ENCODE measurements at places on chromosomes 5 and 9.

DNA sequence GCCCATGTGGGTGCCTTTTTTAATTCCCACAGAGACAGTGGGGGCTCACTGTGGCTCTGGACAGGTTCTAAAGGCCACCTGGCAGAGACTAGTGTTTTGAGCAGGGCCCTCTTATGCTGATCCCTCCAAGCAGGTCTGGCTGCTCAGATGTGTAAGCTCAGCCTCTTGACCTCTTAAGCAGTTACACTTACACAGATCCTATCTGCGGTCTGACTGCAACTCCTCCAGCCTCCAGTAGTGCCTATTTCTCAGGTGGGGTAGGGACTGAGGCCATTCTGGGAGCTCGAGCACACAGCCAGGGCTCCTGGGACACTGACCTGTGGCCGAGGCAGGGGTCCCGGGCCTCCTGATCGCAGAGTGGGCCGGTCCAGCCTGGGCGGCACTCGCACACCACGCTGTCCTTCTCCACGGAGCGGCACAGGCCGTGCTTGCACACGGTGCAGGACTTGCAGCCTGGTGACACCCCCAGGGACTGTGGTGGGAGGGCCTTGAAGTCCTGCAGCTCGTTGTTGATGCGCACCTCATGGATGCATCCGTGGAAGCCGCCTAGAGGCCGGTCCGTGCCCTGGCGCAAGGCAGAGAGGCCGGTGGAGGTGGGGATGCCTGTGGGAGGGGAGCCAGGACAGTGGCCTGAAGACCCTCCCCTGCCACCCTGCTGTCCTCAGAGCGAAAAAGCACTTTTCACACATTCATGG lies 91.9 kb upstream of the PANK3 start:
- no peak for DNase-seq

- DNase-seq = no peak
Observed at GRCh38 chr5:28685794-28686193, 1647.4 kb upstream of the CDH9 start.

DNA sequence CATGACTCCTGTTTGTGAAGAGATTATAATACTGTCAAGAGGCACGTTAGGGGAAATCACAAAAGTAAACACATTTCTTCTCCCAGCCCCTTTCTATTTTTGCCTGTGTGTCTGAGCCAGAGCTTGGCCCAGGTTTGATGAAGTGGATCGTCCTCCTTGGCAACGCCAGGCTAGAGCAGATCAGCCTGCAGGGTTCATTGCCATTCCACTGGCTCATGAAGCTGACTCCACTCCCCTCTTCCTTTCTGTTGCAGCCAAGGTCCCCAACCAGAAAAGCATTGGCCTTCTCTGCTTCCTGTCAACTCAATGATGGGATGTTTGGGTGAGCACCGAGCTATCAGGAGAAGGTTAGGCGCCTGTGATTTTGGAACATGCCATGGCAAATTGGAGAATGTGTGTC lies 3.3 kb downstream of the ADRB2 start:
- no peak for DNase-seq

GRCh38 chr5:25027061-25027460 lies 382.3 kb upstream of the CDH10 start:
- DNase-seq = no peak

- no peak for DNase-seq
Observed at GRCh38 chr5:35161652-35162273, 68.5 kb downstream of the PRLR start.

DNA sequence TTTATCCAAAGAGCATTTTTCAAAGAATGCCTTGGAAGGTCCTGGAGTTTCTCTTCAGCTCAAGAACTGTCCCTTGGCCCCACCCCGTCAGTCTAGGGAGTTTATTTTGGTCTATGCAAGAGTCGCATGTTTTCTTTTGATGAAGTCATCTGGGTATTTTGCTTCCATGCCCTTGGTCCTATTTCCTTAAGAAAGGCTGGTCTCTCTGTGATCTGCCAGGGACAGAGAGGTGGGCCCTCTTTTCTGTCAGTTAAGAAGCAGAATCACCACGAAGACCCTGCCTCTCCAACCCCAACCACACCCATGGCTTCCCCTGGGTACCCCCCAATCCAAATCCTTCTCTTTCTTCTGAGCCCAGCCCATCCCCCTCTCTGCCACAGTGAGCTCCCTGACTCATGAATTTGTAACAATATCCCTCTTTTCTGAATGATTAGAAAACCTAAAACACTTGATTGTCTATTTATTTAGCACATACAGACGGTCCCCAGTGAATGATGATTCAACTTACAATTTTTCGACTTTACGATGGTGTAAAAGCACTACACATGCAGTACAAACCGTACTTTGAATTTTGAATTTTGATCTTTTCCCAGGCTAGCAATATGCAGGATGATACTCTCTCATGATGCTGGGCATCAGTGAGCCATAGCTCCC lies 163.5 kb upstream of the ADRA1B start:
- DNase-seq = no peak

DNA sequence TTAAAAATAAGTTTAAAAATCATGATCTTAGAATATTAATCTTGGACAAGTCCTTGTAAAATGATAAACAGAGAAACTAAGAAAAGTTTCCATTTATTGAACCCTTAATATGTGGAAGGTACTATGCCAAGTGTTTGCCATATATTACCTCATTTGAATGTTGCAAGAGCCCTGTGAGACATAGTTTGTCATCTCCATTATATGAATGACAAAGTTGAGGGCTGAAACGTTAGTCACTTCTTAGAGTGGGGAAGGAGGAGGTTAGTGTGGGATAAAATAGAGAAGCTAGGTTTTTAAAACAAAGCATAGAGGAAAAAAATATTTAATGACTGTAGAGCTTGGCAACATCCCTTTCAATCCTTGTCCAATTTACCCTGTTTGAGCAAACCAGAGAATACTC lies 2.0 kb downstream of the TNC start:
- no peak for DNase-seq

- DNase-seq = no peak
Observed at GRCh38 chr5:112686675-112687074, 51.0 kb upstream of the APC start.

- DNase-seq = no peak
Observed at GRCh38 chr5:32369542-32370155, 56.9 kb upstream of the MTMR12 start.

DNA sequence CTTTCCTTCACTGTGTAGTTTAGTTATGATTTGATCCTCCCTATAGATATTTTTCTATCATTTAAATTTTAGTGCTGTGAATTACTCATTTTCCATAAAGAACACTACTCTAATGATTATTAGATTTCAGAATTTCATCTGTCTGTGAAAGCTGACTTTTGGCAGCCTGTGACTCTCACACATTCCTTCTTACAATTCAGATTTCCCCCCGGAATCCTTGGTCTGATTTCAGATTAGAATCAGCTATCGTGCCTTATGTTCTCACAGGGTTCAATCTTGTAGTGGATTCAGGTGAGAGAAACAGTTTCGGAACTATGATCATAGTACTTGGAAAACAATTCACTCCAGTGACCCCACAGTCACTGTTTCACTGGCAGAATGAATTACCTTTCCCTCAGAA lies 26.2 kb downstream of the ZNF474 start:
- no peak for DNase-seq

DNA sequence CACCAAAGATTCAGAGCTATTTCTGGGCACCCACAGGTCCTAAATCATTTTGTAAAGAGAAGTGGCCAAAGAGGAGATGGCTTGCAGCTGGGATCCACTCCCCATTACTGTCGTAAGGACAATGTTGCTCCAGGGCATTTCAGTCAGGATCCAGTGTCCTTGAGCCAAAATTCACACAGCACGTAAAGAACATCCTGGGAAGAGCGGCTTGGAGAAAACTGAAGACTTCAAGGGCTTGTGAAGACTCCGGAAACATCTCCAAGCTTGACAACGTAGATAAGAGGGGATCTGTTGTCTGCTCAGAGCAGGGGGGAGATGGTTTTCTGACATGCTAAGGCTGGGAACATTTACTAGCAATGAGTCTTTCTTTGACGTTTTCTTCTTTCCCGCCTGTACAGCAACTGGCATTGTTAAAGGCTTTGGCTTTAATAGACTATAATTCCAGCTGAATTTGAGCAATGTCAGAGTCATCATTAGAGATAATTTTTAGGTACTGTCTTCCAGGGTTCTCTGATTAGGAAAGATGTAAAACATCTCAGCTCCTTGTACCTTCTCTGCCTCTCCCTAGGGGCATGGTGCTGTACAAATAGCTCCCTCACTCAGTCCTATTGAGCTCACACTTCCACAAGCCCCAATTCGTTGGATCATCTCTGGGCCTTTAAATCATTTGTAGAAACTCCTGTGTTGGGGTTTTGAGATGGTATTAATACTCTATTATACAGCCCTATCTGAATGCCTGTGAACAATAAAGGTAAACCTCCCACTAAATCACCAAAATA lies 39.7 kb downstream of the EGFLAM start:
- DNase-seq = no peak

- DNase-seq = no peak
Observed at GRCh38 chr9:98318834-98319478, 63.5 kb upstream of the TBC1D2 start.

GRCh38 chr9:111622626-111623025 lies 8.5 kb upstream of the DNAJC25 start:
- DNase-seq = no peak

DNA sequence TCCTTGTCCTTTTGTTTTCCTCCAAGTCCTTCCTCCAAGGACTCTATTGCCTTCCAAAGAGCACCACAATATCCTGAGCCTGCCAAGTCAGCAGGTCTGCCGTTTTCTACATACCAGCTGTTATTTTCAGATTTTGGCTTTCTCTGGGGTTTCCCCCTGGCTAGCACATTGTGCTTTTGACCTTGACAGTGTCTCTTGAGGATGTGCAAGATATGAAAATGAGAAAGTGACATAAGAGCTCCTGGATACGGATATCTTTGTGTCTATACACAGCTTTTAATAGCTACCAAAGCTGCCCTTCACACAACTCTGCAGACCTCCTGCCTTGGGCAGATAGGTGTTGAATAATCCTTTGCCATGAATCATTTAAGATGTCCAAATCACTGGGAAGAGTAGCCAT lies 67.0 kb downstream of the HAPLN1 start:
- DNase-seq = no peak

- DNase-seq = no peak
Observed at GRCh38 chr5:90356622-90357021, 52.9 kb downstream of the CETN3 start.

DNA sequence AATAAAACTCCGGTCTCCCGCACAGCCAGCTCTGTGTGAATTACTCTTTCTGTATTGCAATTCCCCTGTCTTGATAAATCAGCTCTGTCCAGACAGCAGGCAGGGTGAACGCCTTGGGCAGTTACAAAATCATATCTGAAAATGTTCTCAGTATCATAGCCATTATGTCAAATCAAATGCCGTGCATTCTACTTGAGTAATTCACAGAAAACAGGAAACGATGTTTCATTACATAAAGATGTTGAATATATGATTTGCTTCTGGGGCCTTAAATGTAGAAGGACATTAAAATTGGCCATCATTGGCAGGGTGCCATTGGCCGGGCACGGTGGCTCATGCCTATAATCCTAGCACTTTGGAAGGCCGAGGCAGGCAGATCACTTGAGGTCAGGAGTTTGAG lies 8.5 kb downstream of the POLR3G start:
- no peak for DNase-seq

- DNase-seq = no peak
Observed at GRCh38 chr5:117262572-117263131, 688.0 kb upstream of the SEMA6A start.

GRCh38 chr9:90629991-90630390 lies 12.6 kb downstream of the DIRAS2 start:
- DNase-seq = no peak

DNA sequence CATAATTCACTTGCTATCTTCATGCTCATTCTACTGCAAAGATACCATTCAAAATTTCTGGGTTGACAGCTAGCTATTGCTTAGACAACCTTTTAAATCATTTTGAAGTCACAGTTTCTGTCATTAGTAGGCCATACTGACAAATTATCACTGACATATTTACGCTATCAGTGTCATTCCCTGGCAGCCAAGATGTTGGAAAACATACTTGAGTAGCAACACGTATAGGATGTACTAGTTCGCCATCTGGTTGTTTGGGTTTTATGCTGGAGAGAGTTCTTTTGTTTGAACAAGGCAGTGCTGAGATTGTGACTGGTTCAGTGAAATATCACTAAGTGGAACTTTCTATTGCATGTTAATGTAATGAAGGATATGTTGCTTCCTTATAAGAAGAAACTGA lies 621.9 kb downstream of the DTWD2 start:
- no peak for DNase-seq

DNA sequence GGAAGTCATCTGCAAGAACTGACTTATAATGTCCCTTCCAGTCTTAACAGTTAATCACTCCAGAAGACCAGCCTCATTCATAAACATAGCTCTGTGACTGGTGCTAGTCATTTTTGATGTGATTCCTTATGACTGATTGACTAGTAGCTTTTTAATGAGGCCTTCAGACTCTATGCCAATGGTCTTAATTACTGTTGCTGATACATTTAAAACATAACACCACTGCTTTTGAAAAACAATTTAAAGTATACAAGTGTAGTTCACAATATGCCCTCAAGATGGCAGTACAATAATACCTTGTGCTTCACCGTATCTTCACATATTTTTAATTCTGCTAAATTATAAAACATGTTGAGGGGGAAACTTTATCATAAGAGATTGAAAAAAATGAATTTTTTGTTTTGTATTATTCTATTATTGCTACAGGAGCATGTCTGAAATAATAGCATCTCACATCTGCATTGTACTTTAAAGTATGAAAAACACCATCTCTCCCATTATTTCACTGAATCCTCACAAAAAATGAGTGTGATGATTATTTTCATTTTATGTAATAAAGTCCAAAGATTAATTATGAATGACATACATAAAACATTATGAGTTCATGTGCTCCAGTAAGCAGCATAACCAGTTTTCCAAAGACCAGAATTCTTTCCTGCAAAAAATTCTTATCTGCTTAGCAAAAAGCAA lies 55.2 kb upstream of the SHISAL2B start:
- no peak for DNase-seq

GRCh38 chr9:107782789-107783188 lies 293.2 kb upstream of the KLF4 start:
- no peak for DNase-seq

DNA sequence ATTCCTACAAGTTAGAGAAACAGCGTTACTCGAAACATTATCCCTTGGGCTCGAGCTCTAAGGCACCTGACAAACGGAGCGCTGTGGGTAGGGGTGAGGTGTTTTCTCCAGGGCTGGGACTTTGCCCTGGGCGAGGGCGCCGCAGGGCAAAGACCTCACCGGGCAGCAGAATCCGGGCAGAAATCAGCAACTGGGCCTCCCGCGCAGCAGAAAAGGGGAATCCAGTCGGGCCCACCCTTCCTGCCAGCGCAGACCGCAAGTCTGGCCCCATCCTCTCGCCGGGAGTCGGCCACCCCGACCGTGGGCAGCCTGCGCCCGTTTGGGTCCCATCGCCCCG lies 430 bp upstream of the MSH3 start:
- no peak for DNase-seq

DNA sequence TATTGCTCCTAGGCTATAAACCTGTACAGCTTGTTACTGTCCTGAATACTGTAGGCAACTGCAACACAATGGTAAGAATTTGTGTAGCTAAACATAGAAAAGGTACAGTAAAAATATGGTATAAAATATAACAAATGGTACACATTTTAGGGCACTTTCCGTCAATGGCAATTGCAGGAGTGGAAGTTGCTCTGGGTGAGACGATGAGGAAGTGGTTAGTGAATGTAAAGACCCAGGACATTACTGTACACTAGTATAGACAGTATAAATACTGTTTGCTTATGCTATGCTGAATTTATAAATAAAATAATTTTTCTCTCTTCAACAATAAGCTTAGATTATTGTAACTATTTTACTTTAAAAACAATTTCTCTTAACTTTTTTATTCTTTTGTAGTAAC lies 15.6 kb upstream of the ADRB2 start:
- no peak for DNase-seq
